ENCODE measurements at places on chromosomes 11 and 22.

- peak; percentile 39 for DNase-seq
These were observed 32.9 kb upstream of the HORMAD2 start for GRCh38 chr22:30047364-30047738.

DNA sequence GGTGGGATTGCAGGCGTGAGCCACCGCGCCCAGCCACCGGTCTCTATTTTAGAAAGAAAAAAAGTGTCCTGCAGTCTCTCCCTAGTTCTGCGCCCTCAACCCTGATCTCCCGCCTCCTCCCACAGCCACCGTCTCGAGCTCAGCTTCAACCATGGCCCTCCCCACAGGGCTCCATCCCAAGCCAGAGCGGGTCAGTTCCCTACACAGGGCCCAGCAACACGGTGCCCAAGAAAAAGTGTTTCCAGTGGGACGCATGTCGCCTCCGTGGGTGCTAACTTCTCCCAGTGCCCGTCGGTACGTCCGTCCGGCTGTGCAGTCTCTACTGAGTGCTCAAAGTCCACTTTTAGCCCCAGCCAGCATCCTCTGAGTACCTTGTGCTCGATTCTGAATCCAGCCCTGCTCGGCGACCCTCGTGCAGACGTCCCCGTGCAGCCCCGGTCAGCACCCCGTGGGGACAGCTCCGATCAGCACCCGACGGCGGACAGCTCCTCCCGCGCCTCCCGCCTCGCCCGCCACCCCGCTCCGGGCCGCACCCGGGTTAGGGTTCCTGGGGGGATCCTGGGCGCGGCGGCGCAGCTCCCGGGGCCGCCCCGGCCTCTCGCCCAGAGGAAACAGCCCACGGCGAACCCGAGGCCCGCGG, 657 bp upstream of the MAPK8IP2 start:
- DNase-seq: peak; percentile 53

DNA sequence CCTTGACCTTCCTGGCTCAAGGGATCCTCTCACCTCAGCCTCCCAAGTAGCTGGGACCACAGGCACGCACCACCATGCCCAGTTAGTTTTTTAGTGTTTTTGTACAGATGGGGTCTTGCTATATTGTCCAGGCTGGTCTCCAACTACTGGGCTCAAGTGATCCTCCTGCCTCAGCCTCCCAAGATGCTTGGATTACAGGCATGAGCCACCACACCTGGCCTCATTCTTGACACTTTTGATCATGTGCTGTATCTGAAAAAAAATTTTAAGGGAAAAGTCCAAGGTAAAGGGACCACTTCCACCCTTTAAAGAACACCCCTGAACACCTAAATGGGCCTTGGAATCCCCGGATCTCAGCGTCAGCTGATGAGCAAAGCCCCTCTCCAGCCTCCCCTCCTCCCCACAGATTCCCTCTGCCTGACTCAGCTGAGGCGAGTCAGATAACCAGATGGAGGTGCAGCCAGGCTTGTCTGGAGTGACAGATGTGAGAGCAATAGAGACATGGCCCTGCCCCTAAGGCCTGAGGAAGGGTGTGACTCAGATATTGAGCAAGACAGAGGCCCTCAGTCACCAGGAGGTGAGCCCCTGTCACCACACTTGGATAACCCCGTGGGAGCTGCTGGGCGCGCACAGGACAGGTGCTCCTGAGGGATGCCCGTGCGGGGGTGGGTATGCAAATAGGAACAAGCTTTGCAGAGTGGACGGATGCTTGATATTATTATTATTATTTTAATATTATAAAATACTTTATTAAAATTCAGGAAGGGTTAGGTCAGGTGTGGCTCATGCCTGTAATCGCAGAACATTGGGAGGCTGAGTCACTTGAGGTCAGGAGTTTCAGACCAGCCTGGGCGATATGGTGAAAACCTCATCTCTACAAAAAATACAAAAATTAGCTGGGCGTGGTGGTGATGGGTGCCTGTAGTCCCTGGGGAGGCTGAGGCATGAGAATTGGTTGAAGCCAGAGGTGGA, 5.0 kb upstream of the CCDC88B start:
- DNase-seq: peak; percentile 98

DNA sequence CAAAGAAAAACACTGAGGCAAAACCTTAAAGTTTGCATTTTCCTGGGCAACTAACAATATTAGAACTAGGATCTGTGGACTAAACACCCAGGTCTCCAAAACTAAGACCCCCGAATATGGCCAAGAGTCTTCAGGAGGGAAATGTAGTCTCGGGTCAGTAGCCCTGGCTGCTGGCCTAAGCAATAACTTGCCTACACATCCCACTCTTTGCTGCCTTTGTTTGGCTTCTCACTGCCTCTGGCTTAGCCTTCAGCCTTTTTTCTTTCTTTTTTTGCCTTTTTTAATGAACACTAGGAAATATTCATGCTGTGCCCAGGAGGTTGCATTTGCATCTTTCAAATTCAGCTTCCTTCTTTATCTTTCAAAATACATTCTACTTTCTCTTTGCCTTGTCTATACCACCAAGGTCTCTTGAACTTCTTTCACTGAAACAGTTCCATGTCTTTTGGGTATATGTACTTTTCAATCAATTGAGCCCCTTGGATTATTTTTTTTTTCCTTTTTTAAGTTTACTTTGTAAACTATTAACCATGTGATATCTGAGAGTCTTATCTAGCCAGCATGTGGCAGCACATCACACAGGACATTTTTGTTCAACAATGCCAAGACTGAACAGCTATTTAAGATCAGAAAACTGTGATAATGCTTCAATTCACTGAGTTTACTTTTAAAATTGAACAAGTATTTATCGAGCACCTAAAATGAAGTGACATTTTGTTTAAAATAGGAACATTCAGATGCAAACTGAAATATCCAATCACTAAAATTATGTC, 165.0 kb upstream of the TRPC6 start:
- no peak for DNase-seq

DNA sequence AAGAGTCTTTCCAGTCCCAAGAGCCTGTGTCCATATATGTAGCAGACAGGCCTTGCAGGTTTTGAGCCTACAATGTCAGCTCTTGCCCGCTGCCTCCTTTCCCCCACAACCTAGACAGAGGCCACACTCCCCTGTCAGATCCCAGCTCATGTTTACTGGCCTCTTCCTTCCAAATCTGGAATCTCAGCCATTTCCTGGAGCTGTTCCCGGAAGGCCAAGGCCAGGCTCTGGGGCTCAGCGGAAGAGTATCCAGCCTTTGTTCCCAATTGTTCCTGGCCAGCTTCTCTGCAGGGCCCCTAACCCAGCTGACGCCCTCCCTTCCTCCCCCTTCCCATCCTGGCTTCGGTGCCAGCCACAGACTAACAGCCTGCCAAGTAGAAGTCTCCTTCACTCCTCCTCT, 1.0 kb upstream of the ROBO4 start:
- no peak for DNase-seq
